ENCODE measurements at places on chromosomes 7 and 10.

GRCh38 chr10:78992333-78992732 is 76.4 kb upstream of the ZMIZ1 start:
- DNase-seq: no peak

GRCh38 chr7:69605070-69605469 is 6.8 kb downstream of the AUTS2 start:
- no peak for DNase-seq

DNA sequence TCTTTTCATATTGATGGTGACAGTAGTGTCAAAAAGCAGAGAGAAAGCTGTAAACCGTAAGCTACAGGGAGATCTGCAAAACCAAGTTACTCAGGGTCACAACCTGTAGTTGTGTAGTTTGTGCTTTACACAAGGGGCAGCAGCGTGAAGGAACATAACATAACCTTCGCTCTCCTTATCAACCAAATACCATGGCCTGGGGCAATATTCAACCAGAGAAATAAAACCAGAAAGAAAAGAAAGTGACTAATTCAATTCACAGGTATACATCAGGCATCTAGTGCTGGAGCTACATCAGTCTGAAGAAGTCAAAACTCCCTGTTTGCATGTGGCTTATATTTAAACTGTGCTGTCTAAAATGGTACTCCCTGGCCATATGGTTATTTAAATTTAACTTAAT is 224.3 kb downstream of the TWIST1 start:
- no peak for DNase-seq

DNA sequence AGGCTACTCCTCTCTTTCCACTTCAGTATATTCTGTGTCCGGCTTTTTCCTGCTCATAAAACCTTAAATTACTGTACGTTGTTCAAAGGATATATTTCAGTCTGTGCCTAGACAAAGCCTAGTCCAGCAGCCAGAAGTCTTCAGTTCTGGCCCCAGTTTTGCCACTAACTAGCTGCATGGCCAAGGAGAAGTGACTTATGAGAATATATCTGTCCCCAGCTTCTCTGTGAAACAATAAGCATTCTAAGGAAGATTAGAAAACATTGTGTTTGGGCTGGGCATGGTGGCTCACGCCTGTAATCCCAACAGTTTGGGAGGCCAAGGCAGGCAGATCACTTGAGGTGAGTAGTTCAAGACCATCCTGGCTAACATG is 105.0 kb upstream of the HDAC9 start:
- no peak for DNase-seq

GRCh38 chr10:71582019-71582418 is 137.6 kb downstream of the C10orf105 start:
- peak; percentile 69 for DNase-seq

GRCh38 chr10:115018185-115018931 is 74.8 kb upstream of the ATRNL1 start:
- no peak for DNase-seq

DNA sequence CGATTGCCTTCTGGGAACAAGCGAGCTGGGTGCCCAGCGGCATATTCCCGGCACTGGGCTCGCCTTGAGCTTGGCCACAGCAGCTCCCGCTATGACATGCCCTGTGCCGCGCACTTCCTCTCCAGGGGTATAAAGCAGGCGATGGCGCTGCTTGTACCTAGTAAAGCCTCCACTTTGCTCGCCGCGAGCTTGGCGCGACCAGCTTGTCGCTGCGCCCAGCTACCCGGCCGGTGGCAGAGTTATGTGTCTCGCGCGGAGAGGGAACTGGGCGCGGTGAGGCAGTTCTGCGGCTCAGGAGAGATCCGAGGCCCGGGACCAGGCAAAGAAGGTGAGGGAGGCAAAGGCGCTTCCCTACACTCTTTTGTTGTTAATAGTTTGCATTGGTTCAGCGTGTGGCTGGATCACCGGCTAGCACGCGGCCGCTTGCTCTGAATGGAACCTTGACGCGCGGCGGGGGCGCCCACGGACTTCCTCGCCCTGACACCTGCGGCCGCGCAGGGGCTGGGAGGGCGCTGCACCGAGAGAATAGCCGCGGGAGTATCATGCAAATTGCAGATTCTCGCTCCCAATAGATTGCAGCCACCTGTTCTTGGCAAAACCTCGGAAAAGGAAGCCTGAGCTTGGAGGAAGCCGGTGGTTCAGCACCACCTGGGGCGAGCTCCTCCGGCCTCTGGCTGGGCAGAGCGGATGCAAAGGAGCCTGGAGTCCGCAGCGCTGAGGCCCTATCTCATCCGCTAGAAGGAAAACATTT is 3.0 kb upstream of the BUB3 start:
- DNase-seq: peak; percentile 71

- DNase-seq: no peak
These were observed 106.2 kb upstream of the GPR141 start for GRCh38 chr7:37577412-37577811.

GRCh38 chr7:121442845-121443244 is 46.7 kb upstream of the FAM3C start:
- DNase-seq: no peak

GRCh38 chr10:133453516-133454203 is at the start of gene SCART1:
Gene SCART1 (plus strand): TSS chr10:133453945. CDS start chr10:133453998, 53 bp downstream.
- DNase-seq: no peak

DNA sequence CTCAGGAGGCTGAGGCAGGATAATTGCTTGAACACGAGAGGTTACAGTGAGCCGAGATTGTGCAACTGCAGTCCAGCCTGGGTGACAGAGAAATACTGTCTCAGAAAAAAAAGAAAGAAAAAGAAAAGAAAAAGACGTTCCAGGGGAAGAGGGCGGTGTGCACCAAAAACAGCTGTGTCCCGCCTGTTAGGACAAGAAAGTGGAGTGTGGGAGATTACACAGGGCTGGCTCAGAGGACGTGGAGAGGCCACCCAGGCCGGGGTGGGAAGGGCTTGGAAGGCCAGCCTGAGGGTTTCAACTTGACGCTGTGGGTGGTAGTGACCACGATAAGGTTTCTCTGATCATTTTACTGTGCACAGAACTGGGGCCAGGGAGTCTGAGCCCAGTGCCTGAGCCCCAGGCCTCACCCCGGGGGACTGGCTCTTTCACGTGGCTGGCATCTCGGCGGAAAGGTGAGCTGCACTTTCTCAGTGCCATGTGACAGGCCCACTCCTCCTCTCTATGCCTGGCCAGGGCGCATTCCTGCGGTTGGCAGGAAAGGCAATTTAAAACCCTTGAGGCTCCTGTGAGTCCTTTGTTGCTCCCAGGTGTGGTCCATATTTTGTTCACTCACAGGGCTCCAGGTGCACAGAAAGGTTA is 13.9 kb downstream of the RHBDD2 start:
- no peak for DNase-seq

GRCh38 chr7:47587351-47587750 is 5.4 kb upstream of the TNS3 start:
- DNase-seq: no peak

DNA sequence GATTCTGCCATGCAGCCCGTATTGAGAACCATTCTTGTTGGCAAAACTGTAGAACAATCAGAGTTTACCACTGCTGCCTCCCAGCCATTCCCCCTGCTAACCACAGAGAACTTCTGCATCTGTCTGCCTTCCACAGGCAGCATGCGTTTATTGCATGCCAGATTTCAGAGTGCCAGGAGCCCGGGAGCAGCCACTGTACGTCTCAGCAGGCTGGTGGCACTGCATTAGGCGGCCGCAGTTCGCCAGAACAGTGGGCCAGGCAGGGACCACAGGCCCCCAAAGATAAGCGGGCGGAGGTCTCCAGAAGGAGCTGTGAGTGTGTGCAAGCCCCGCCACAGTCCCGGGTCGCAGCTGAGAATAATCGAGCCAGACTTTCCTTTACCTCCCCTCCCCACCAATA is 31.8 kb downstream of the ZNF467 start:
- no peak for DNase-seq

DNA sequence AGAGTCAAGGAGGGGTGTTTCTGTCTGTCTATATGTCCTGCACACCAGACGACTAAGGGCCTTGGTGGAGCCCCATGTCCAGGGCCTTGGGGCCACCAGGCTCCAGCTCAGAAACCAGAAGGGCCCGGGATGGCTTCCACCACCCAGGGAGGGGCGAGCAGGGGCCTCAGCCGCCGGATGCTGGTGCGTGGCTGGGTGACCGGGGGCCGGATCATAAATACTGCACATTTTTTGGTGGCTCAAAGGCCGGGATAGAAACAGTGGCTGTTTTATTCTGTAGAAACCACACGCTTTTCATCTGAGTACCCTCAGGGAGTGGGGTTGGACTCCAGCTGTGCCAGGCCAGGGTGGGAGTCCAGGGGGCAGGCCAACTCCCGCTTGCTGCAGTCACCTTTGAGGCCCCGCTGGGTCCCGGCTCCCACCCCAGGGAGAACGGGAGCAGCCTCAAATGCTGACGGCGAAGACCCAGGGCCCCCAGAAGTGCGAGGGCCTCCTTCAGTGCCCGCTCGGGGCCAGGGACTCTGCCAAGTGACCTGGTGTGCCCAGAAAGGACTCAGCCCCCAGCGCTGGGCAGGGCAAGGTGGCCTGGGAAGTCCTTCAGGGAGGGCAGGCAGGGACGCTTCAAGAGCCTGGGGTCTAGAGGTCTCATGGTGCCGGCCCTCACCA is 28.2 kb downstream of the PDGFA start:
- DNase-seq: no peak

DNA sequence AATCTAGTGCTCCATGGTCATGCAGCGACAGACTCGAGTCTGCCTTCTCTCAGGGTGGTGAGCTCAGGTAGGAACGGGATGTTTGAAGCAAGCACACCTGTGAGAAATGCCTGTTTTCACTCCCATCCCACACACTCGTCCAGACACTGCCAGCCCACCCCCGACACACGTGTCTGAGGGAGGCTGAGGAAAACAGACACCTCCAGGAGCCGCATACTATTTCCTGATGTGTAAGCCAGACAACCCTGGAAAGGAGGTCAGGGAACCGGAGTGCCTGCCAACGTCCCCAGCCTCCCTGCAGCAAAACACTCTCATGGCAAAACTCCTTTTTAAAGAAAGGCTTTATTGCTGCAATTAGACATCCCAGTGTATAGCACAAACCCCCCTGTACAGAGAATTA is 80.2 kb downstream of the ALOX5 start:
- no peak for DNase-seq

GRCh38 chr10:11934262-11934661 is 108.3 kb downstream of the UPF2 start:
- DNase-seq: no peak

DNA sequence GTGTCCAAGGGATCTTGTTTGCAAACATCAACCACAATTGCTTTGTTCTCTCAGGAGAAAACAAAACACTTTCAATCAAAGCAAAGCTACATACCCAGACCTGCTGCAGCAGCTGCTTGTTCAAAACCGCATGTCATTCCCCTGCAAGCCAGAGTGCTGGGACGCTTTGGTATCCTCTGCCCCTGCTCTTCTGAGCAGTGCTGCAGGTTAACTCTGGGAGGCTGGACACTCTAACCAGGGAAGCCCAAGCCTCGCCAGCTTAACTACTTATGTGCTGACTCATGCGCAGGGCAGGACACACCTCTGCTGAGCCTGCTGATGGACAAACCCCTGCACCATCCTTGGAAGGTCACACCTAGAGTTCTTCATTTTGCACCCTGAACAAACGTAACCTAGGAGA is 28.2 kb upstream of the ASAH2 start:
- peak; percentile 53 for DNase-seq

DNA sequence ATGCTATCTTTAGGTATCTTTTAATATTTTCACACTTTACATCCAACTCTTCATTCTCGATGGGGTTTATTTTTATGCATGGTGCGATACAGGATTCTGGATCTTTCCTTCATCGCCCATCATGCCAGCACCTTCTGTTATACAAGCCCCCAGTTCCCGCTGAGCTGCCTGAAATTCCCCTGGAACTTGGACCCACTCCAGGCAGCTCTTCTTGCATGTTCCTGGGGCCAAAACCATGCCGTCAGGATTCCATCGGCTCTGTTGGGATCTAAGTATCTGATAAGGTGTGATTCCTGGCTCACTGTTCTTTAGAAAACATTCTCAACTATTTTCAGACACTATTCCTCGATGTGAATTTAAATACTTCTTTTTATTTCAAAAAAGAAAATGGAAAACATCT is 40.5 kb upstream of the PPP2R2D start:
- no peak for DNase-seq

DNA sequence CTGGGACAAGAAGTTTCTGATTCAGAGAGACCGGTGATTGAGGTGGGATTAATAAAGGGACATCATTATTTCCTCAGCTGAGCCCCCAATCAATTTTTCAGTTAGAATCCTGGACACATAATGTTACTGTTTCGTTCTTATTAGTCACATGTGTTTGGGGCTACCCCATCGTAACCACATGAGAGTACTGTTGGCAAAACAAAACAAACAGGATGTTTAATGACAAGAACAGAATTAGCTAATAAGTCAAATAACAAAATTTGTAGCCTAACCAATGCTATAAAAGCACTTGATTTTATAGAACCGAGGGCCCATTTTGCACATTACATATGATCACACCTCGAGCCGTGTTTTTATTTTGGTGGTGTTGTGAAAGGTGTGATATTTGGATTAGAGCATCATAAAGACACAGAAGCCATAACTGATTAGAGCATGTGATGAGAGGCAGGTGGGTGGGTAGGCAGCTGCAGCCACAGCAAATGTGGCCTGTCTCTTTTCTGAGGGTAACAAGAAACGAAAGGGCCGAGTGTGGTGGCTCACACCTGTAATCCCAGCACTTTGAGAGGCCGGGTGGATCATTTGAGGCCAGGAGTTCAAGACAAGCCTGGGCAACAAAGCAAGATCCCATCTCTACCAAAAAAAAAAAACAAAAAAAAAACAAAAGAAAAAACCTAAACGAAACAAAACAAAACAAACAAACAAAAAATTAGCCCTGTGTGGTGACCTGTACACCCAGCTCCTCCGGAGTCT is 1.8 kb upstream of the VWC2 start:
- DNase-seq: no peak
